ENCODE measurements at places on chromosomes 4 and X.

DNA sequence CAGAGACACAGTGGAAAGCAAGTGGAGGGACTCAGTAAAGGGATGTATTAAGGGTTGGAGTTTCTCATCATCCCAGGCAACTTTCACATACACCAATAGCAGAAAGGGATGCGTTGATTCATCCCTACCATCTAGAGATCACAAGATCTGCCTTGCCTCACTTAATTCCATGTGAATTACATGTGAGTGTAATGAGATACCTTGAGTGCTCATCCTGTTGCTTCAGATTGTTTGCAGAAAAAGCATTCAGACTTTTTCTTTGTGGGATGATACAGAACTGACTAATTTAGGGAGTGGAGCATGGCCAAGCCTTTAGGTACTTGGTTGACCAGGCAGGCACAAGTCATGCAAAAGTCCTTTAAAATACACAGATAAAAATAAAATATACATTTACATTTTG is 124.8 kb upstream of the SLIT2 start:
- DNase-seq, result no peak

- no peak for DNase-seq
These were observed 9.8 kb downstream of the SCFD2 start for GRCh38 chr4:53355930-53356521.

DNA sequence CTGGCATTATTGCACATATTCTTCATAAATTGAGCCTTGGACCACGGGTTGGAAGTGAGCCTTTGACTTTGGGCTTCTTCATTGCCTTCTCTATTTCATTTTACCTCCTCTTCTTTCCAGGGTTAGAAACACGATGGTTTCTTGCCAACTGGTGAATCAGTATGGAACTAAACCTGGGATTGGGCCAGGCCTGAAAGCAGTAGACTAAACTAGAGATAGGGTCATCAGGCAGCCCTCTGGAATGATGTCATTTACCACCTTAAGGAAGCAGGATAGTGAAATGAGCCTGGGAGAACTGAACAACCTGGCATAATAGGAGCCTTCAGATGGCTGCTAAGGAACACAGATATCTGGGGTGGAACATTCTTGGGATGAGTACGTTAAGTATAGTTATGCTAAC is 67.5 kb upstream of the ATP8A1 start:
- DNase-seq, result no peak

DNA sequence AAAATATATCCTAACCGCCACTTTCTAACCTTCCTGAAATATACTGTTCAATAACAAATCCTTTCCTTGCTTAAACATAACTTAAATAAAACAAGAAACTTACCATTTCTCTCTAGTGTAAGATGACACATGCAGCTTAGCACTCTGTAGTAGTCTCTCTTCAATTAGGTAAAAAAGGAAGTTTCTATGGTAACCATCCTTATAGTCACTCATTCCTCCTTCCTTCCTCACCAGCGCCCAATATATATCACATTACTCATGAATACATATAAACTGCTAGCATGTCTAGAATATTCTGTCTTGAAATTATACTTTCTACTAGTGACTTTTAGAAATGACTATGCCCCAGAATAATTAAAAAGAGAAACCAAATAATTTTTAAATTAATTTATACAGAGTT is 112.2 kb downstream of the SNCA start:
- no peak for DNase-seq

DNA sequence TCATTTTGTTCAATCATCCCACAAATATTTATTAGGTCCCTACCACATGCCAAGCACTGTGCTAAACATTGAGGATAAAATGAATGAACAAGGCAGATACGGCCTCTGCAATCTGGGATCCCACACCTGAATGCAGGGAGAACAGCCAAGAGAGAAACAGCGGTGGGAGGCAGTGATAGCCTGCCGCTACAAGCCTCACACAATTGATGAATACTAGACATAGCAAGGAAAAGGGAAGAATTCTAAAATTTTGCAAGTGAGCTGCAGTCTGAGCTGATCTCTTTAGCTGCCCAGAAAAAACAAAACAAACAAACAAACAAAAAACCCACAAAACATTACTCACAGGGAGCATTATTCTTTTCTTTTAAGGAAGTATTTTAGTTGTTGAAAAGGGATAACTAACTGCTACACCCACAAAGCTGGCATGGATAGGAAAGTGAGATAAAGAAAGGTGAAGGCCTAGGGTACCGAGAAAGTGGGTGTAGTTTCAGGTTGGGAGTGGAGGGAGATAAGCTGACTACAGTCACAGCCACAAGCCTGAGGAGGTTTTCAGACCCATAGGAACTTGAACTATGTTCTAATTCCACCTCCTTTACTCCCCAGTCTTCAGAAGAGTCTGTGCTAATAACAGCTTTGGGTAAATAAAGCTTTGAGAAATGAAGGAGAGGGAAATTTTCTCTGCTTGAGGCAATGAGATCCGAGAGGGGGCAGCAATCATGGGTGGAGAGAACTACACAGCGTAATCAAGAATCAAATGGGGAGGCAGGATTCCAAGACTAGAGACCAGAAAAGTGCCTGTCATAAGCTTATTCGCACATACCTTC is 85.4 kb downstream of the SH3RF1 start:
- DNase-seq, result no peak

DNA sequence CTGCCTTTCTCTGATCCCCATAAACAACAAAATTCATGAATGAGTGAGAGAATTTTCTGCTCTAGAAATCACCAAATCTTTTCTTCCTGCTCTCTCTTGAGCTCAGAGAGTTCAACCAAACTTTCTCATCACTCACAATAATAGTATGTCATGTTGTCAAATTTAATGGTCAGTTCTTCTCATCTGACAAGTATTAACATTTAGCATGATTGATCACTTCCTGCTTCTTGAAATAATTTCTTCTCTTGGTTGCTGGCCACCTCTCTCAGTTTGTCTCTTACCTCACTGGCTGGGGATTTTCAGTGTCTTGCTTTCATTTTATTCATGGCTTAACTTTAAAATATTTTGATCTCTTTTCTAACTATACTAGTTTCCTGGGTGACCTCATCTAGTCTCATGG is 25.5 kb upstream of the FGF5 start:
- DNase-seq, result no peak

DNA sequence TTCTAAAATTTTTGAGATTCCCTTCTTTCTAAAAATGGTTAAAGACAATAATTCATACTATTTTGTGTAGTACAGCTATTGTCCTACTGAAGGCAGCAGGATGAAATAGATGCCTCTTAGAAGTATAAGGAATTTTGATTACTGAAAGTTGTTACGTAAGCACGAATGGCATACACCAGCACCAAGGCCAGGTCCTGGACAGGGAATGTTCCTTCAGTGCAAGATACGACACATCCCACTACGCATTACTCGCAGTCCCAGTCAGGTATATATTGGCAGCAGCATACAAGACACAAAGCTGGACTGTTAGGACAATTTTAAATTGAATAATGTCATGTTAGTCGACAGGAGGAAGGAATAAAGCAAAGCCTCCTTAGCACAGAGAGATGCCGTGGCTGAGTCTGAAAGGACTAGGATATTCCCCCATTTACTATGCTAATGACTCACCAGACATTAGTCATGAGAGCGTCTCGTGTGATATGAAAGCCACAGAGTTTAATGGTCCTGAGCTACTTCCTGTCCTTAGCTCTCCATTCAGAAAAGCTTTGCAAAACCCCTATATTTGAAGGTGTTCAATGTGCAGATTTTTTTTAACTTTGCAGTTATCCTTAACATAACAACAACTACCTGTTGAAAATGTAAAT is 504.3 kb downstream of the FAM133A start:
- no peak for DNase-seq

DNA sequence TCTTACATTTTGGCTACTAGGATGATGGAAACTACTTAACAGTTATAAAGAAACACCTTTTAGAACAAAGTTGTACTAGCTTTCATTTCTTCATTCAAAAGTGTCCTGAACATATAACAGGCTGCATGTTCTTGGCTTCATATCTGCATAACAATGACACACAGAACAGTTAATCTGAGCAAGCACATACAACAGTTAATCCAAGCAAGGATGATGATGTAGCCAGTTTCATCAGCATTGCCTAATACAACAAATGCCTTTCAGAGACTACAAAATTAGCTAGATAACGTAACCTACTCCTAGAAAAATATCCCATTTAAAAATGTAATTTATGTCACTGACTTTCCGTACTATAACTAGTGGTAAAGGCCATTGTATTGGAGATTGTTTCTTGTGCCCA is 182.1 kb downstream of the SCFD2 start:
- no peak for DNase-seq

DNA sequence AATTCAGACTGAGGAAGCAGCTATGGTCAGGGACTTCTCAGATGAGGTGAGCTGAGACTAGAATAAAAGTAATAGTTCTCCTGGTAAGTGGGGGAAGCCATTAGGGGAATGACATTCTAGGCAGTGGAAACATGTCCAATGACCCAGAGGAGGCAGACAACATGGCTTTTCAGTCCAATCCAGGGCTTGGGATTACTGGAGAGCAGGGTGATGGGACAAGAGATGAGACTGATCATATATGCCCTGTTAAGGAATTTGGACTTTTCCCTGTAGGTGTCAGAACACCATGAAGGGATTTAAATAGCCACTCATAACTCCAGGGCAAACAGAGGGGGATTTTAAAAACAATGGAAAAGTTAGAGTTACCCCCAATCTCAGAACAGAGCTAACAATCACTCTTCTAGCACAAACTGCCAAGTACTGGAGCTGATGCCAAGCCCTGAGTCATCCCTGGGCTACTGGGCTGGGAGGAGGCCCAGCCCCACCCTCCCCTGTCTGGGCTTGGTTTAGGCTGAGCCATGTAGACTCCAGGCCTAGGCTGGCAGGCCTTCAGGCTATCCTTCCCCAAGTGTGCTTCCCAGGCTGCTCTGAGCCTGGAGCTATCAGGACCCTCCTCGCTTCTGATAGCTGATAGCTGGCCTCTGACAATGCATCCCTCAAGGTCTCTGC is 22.7 kb upstream of the MSN start:
- no peak for DNase-seq

GRCh38 chrX:23012162-23012561 is 12.4 kb downstream of the DDX53 start:
- DNase-seq, result no peak

GRCh38 chrX:42821803-42822443 is 44.0 kb upstream of the PPP1R2C start:
- no peak for DNase-seq

GRCh38 chr4:8739820-8740665 is 131.6 kb downstream of the HMX1 start:
- no peak for DNase-seq

DNA sequence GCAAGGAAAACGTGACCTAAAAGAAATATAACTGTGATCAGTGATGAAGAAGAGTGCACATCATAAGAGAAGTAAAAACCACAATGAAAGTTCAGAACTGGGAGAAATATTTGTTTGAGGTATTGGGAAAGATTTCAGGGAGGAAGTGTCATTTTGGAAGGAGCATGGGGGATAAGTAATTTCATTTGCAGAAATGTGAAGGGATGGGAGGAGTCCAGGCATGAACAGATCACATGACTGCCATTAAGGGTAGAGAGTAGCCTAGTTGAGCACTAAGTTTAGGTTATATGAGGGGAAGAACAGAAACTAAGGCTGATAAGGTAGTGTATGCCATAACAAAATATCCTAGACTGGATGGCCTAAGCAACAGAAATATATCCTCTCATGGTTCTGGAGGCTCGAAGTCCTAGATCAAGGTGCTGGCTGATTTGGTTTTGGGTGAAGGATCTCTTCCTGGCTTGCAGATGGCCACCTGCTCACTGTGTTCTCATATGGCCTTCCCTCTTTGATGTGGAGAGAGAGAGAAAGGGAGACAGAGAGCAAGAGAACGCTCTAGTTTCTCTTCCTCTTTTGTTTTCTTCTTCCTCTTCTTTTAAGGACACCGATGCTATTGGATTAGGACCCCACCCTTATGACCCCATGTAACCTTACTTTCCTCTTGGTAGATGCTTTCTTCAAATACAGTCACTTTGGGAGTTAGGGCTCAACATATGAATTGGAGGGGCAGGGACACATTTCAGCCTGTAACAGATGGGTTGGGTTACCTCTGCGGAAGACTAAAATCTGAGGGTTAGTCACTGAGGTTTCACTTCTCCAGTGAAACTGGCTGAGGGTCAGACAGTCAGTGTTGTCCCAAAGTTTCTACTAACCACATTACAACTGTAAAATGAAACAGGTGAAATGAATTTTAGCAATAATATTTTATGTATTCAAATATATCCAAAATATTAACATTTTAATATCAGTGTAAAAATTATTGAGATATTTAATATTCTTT is 77.9 kb downstream of the EGF start:
- no peak for DNase-seq

GRCh38 chr4:3276986-3277385 is 15.8 kb upstream of the RGS12 start:
- no peak for DNase-seq

- peak; percentile 3 for DNase-seq
These were observed 132.1 kb upstream of the NEIL3 start for GRCh38 chr4:177177541-177178081.

DNA sequence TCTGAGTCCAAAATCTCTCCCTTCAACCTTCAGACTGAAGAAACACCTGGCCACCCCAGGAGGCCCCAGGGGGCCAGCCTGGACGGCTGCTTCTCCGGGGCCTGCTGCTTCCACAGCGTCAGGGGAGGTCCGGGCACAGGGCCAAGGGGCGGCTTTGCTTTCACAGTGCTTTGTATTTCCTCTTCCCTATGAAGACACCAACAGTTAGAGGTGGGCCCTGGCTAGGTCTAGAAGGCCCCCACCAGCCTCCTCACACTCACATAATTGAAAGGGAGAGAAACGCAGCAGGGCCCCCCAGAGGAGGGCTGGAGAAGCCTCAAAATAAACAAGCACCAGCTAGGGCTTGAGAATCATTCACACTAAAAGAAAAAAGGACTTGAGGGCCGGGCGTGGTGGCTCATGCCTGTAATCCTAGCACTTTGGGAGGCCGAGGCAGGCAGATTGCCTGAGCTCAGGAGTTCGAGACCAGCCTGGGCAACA is 17.8 kb downstream of the SCD5 start:
- no peak for DNase-seq

- DNase-seq, result no peak
These were observed 17.3 kb upstream of the FGF5 start for GRCh38 chr4:80249144-80249543.

DNA sequence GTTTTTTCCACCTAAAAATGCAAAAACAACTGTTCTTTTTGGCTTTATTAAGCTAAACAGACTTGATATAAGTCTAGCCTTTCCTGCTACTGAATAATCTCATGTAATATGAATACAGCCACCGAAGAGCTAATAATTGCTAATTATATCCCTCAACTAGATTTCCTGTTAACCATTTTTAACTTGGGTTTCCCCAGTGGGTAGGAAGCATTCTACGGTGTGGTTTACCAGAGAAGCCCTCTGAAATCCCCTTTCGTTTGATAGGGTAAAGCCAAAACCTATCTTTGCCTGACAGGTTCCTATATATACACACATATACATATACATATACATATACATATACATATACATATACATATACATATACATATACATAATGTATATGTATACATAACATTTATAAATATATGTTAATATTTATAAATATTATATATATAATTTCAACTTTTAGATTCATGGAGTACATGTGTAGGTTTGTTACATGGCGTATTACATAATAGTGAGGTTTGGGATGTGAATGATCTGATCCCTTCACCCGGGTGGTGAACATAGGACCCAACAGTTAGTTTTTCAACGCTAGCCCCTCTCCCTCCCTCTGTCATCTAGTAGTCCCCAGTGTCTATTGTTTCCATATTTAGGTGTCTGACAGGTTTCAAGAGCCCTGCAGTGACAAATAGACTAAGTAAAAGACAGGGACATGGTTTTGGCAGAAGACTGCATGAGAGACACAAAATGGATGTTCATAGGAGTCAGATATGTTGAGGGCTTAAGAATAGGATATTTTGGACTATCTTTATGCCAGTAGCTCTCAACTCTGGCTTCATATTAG is 62.4 kb downstream of the ATXN3L start:
- no peak for DNase-seq
